Body of pancreas (tissue), 4 donors: ENCODE measurements at places on chromosomes 7 and 10. TPM values are rescaled to one million over a fixed set of nuclear protein-coding genes. Genes with fewer than 3 reads are reported as not detected.

GRCh38 chr7:134694299-134694698 is 47.6 kb downstream of the BPGM start:
- H3K4me1 ChIP-seq: no peaks in the 10 kb centered on the region
- DNase-seq: no peak
- no peak overlapping the region for H3K4me3 ChIP-seq
- H3K27me3 ChIP-seq: no peaks in the 10 kb centered on the region

DNA sequence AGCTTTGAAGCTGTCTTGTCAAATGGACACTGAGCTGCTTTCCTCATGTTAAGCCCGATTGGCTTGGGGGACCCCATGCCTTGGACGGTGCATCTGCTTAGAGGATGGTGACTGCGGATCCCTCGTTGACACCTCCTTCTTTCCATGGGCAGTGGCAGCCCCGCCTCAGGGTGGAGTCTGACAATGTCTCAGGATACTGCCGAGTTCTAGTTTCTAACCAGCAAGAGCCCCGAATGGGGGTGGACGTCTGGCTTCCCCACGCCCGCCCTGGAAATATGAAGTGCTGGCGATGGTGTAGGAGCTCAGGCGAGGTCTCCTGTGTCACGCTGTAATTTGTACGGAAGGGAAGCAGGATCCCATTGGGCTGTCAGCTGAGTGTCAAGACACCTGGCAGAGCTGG is 106.2 kb upstream of the CTBP2 start:
- H3K27ac ChIP-seq: no peak overlapping the region
- DNase-seq: no peak
- H3K36me3 ChIP-seq: no peaks in the 10 kb centered on the region

- H3K27ac ChIP-seq: no peak overlapping the region
- no peaks in the 10 kb centered on the region for H3K27me3 ChIP-seq
- H3K4me1 ChIP-seq: peaks cover 14% of the 10 kb centered on the region
Observed at GRCh38 chr10:30999070-30999712, 32.5 kb downstream of the ZNF438 start.

DNA sequence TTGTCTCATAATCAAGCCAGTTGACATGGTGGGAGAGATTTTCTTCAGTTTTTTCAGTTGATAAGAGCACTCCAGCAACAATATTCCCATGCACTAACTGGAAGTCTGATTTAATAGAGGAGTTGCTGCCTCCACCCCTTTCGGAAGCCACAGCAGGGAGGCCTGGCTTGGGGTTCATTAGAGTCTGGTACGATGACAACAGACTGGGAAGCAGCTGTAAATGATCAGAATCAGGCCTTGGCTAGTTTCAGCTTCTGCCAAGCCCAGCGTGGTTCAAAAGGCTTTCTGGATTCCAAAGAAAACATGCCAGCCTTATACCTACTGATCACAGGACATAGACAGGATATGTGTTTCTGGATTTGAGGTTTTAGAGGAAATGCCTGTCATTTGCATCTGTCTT is 274.0 kb downstream of the CSTF2T start:
- DNase-seq: no peak
- H3K4me3 ChIP-seq: no peak overlapping the region
- H3K27me3 ChIP-seq: no peaks in the 10 kb centered on the region
- peaks cover 7% of the 10 kb centered on the region for H3K4me1 ChIP-seq
- no peak overlapping the region for H3K27ac ChIP-seq

GRCh38 chr7:121109145-121109544 is 120.6 kb downstream of the CPED1 start:
- H3K36me3 ChIP-seq: no peaks in the 10 kb centered on the region
- H3K27ac ChIP-seq: no peak overlapping the region
- no peaks in the 10 kb centered on the region for H3K27me3 ChIP-seq
- H3K4me1 ChIP-seq: no peaks in the 10 kb centered on the region

The MPLKIP gene
- total RNA-seq: 9.9 TPM

The SHTN1 gene
- total RNA-seq: 37.1 TPM
